ENCODE measurements at places on chromosomes 7 and 10. TPM values are rescaled to one million over a fixed set of nuclear protein-coding genes. Genes with fewer than 3 reads are reported as not detected.

DNA sequence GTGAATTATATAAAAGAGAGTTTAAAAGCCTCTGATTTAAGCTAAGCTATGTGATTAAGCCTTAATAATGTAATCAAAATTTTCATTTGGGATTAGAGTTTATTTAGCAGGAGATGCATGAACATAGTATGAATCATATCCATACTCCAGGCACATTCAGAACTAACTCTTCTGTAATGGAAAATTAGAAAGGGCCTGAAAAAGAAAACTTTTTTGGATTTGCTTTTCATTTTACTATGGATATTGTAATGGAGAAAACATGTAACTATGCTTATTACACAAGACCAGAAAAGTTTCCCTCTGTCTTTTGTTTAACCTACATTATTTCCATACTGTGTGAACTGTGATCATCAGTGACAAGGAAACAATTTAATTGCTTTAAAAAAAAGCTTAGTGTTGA, 22.0 kb downstream of the TES start:
- no peak for DNase-seq

FERD3L gene
- not detected for total RNA-seq

DNA sequence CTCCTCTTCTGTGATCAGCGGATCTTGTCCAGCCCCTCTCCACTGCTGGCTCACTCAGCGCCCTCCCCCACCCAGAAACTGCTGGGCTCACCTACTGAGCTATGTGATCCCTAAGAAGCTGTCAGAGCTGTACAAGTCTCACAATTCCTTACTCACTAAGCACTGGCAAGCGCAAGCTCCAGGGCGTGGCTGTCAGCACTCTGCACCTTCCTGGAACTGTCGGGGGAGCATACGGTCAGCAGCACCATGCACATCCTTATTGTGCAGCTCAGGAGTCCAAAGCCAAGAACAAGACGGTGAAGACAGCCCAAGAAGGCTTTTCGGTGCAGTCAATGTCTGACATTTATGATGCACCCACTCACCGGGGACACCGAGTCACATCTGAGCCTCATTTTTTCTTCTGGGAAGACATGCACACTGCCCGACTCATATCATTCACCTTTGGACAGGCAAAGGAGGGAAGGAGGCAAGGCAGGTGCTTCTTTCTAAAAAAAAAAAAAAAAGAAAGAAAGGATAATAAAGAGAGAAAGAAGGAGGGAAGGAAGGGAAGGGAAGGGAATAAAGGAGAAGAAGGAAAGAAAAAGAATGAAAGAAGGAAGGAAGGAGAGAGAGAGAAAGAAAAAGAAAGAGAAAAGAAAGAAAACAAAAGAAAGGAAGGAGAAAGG, 56.3 kb downstream of the ASB13 start:
- DNase-seq, result no peak

ZNF32 gene
- 51.7 TPM for total RNA-seq

- DNase-seq, result no peak
Measured at GRCh38 chr7:14604606-14605005, 297.9 kb downstream of the DGKB start.

- no peak for DNase-seq
Measured at GRCh38 chr7:1257863-1258262, 25.2 kb downstream of the UNCX start.

DNA sequence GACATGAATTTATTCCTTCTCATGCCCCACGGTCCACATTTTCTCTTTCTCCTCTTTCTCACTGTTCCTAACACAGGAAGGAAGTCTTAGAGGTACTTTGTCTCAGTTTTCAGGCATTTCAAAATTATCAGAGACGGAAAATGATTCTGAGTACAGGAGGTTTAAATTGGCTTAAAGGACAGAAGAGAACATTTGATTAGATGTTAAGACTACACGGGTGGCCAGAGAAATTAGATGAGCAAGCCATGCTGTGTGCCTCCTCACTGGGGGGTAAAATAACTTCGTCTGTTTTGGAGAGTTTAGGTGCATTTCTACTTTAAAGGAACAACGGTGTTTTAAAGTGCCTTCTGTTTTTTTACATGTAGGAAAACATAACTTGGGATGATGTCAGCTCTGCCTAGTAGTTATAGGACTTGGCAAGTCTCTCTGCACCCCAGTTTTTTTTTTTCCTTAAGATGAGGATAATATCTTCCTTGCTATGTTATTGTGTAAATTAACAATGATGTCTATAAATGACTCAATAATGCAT, 66.9 kb downstream of the MCMBP start:
- no peak for DNase-seq

FANK1 gene
- total RNA-seq, result 0.68 TPM

GRCh38 chr10:130045801-130046321, 64.8 kb downstream of the C10orf143 start:
- DNase-seq, result no peak

NEURL1 gene
- 1.0 TPM for total RNA-seq

PTPRN2 gene
- 1.4 TPM for total RNA-seq

DNA sequence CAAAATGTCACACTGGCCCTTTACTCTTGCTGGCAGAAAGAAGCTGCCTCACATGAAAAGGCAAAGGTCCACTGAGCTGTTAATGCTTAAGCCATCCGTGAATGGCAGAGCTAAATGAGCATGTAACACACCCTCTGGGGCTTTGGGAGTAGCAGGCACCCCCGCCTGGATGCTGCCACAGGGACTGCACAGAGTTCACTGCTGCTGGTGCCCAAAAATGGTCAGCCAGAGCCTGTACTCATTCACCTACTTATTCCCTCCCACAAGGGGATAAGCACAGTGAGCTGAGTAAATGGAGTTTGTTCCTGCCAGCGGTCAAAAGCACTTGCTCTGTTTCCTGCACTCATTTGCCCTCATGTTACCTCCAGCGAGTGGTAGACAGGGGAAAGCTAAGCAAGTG, 374.0 kb upstream of the STEAP1 start:
- no peak for DNase-seq

DNA sequence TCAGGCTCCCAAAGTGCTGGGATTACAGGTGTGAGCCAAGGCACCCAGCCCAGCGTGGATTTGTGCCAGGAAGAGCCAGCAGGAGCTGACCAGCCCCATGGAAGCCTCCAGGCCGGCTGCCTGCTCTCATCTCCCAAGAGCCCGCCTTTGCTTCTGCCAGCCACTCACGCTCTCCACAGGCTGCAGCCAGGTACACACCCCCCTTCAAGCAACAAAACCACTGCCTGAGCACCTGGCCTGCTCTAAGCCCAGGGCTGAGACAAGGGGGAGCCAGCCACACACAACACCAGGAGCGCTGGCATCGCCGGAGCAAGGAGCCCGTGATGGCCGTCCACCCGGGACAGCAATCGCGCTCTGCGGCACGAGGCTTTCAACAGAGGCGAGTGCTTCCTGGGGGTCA, 34.5 kb downstream of the MAD1L1 start:
- no peak for DNase-seq

DNA sequence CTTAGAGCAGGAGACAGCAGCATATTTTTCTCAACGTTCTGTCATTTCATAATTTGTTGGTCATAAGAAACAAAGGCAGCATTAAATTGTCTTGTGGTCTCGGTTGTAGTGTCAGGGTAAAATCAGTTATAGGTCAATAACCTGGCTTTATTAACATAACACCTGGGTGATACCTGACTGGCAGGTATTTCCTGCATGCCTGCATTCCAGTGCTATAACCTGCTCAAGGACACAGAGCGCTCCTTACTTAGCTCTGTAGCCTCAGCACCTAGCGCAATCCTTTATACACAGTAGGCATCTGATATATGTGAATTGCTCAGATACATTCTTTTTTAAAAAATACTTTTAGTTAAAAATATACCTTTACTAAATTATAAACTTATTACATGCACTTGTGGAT, 38.9 kb upstream of the PRKG1 start:
- no peak for DNase-seq

DNA sequence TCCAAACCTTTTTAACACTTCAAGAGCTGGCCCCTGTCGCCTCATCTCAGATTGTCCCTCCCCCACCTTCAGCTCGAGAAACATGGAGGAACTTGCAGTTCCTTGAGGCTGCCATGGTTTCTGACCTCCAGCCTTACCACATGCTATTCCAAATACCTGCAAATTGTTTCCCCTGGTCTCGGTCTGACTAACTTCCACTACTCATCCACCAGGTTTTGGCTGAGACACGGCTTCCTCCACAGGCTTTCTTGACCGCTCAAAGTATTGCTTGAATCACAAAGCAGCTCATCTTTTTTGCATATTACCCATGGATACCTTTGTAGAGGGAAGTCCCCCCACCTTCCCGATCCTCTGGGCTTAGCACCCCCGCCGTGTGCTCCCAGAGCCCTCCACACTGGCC, 5.2 kb upstream of the SAMD8 start:
- no peak for DNase-seq

GRCh38 chr7:101378751-101379174, 16.1 kb downstream of the COL26A1 start:
- DNase-seq, result peak; percentile 22

DNA sequence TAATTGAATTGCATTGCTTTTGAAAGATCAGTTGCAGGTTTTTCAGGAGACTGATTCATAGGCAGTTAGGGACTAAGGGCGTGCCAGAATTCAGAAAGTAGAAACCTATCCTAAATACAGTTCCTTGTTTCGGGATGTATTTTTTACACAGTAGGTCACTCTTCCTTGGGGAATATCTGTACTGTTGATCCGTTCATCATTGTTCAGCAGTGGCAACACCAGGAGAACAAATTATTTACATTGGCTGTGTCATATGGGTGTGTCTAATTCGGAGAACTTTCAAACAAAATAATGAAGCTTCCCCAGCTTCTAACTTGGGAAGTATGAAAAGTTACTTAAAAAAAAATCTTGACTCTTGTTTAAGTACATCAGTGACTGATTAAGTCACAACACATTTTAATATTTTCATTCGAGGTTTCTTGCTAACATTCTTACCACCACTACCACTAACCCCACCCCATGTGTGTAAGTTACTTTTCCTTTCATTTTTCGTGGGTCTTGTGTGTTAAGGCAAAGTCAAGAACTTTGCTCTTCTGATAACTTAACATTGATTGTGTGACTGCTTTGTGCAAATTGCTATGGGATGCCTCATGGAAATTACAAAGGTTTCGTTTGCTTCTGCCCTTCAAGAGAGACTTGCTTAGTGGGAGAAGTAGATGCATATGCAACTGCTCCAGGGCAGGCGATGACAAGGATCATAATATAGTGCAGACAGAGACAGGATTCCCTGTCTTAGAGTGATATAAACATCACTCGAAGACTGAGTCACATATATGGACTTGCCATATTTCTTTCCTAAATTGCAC, 43.8 kb upstream of the RPA3 start:
- no peak for DNase-seq

- no peak for DNase-seq
Measured at GRCh38 chr10:59880971-59881510, 25.3 kb downstream of the CCDC6 start.

DNA sequence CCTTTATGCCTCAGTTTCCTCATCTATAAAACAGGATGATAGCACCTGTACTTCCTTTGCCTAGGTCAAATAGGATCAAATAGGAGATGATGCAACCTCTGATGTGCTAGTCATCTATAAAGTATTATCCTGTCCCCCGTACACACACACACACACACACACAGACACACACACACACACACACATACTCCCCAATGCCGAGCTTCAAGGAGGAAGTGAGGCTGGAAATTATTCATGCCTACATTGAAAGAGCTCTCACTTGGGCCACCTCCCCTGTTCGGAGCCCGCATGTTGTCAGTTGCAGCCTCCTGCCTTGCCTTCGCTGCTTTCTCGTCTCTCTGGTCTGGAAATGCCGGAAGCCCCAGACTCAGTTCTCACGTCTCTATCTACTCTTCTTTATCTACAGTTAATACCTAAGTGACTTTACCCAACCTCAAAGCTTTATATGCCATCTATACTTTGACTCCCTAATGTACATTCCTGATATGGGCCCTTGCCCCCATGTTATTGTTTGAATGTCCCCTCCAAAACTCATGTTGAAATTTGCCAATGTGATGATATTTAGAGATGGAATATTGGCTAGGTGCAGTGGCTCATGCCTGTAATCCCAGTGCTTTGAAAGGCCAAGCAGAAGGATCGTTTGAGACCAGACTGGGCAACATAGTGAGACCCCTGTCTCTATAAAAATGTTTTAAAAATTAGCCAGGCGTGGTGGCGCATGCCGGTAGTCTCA, 6.9 kb upstream of the UBE2H start:
- no peak for DNase-seq

- DNase-seq, result no peak
Measured at GRCh38 chr10:99279626-99280111, 44.0 kb upstream of the HPSE2 start.

GRCh38 chr10:101351477-101351876, 2.5 kb upstream of the BTRC start:
- no peak for DNase-seq
